ENCODE measurements at places on chromosomes 5 and 9.

- DNase-seq, result no peak
Measured at GRCh38 chr9:122844137-122844536, 15.7 kb upstream of the PDCL start.

DNA sequence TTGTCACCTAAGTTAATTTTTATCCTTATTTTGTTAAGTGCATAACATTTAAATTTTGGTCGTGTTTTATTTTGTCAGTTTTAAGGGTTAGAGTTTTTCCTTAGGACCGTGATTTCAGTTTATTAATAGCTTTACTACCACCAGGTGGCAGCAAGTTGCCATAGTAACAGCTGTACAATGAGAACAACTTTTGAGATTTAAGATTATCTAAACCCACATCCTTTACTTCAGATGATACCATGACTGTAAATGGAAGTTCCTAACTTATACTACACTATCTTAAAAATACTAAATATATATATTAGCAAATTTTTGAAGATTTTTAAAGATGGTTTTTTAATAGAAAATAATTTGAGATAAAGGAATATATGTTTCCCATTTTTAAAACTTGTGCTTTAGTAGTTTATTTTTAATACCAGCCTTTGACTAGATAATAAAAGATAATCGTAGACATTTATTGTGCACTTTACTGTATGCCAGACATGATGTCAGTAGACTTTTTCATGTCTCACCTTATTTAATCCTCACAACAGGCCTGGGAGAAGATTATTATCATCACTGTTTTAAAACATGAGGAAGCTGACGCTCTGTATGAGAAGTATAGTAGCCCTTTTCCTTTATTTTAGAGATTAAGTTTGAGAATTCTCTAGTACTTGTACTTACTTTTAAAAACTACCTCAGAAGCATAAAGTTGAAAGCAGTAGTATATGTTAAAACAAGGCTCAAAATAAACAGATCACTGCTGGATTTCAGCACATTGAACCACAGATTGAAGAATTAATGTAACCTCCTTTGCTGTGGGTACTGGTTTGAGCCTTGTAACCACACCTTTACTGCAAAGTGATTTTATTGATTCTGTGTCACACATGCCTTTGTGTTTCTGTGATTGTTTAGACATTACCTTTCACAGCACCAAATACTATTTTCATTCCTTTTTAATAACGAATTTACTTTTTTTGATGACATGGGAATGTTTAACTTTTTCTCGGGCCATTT, 27.5 kb downstream of the SREK1 start:
- peak; percentile 58 for DNase-seq

DNA sequence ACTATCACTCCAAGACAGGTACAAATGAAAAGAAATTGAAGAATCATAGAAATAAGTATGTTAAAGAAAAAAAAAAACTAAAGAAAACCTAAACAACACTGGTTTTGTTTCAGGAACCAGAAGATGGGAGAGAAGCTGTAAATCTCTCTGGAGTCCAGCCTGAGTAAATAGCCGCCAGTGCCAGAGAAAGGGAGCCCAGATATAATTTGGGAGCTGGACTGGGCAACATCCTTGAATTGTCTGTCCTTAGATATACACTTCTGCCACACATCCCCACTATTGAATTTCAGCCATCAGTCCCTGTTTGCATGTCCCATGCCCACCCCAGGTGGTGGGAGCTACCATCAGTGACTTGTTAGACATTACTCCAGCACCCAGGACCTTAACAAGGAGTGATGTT, 979.6 kb downstream of the DTWD2 start:
- no peak for DNase-seq

DNA sequence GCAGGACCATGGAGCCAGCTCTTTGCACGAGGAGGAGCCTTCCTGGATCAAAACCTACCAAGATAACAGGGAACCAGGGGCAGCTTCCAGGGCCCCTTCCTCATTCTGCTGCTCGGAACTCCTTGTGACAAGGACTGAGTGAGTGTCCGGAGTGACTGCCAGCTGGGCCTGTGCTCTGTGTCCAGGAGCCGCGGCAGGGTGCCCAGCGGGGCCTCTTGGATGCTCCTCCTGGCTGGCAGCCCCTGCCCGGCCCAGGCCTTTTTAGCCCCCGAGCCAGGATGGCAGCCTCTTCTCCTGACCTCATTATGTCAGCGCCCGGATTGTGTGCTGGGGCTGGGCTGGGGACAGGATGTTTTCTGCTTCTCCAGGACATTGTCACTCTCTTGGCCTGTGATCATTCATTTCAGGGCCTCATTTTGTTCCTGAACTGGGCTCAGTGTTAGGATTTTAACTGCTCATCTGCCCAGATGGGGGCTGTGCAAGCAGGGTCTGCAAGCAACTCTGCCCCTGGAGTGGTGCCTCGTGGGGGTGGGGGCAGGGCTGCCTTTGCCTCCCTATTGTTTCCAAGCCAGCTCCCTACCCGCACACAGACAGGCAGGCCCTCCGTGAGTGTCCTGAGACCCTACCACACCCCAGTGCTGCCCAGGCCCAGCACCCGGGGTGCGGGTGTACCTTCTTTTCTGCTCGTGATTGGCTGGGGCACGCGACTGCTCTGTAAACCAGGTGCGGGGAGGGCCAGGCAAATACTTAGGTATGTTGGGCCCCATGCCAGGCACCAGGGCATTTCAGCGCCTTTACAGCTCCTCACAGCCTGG, 161.6 kb downstream of the COL23A1 start:
- DNase-seq, result no peak

DNA sequence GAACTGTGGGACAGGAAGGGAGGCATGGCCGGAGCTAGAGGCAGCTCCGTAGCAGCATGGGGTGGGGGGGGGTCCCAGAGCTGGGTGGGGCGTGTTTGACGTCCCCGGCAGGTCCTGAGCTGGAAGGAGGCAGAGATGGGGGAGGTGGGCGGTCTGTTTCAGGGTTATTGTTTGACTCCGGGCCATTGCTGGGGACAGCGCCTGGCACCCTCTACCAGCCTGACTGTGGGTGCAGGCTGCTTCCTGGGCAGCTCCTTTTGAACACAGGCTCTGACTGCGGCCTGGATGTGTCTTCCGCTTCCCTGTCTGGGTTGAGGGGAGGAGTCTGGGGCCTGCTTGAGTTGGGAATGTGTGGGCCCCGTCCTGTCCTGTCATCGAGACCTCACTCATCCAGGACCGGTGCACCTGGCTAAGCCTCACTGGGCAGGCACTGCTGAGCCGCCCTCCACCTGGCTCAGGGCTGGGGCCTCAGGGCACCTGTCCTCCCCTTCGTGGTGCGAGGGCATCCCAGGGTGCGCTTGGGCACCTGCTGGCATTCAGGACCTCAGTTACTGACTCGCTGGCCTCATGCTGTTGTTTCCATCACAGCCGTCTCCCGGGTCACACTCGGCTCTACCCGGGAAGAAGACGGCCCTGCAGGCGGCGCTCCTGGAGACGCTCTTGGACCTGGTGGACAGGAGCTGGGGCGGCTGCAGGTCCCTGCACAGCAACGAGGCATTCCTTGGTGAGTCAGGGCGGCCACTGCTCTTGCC, 26.5 kb downstream of the CEP72 start:
- DNase-seq, result no peak

DNA sequence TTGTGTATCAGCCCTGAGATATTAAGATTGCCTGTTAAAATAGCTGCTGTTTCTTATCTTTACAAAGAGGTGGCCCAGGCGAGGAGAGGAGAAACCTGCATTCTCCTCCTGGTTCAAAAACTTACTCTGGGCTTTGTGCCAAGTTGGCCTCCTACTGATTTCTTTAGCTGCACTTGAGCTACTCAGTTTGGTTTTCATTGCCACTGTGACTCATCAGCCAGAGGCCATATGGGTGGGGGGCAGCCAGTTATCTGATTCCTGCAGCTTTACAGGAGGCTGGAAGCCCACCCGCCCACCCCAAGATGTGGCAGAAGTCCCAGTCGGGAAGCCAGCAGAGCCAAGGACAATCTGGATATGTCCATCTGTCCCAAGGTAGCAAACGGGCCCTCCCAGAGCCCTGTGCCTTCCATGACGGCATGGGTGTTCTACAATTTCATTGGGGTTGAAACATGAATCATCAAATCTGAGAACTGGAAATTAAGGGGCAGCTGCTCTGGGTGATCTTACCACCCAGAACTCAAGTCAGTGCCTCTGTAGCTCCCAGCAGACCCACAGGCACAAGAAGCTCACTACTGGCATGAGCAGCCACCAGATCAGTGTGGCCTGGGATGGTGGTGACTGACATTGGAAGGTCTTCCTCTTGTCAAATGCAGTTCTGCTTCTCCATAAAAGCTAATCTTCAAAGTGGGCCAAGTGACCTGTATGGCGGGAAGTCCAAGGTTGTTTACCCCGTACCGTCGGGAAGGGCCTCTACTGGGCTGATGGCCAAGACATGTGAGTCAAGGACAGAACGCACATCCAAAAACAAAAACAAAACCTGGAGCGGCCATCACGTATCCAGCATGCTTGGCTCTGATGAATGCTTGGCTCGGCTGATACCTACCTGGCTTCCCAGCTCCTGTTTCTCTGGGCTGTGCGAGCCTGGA, 15.6 kb downstream of the FCN2 start:
- no peak for DNase-seq

DNA sequence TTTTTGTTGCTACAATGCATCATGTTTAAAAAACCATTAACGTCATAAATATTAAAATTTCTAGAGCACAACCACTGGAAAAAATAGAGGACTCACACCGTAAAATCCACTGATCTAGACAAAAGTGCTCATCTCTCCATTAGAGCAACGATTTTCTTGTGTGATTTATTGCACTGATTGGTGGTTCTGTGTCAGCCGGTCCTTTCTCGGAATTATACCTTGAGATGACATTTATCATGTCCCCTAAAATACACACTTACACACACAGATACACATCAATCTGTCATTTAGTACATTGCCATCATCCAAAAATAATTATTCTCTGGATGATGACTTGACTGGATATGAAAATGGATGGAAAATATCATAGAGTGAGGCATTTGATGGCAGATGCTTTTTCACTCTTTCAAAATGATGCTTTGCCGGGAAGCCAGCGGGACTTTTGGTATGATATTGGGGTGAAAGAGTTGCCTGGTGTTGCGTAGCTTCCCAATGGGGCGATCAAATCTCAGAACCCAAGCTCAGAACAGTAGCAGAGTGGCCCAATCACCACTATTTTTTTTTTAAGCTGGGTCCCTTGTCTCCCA, 226.6 kb downstream of the GAS1 start:
- no peak for DNase-seq

DNA sequence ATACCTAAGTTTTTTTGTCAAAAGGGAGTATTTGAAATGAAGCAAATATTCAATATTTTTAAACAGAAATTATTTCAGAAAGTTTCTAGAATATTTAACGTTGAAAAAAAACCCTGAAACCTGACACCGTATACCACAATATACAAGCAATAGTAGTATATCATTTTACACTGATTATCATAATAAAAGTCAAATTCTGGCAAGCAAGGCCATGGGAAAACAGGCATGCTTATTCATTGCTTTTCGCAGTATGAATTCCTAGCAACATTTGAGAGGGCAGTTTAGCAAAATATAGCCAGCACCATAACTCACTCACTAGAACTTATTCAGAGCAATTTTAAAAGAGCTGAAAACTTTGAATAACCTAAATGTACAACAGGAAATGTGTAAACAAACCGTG, 46.1 kb downstream of the ERAP1 start:
- DNase-seq, result no peak

DNA sequence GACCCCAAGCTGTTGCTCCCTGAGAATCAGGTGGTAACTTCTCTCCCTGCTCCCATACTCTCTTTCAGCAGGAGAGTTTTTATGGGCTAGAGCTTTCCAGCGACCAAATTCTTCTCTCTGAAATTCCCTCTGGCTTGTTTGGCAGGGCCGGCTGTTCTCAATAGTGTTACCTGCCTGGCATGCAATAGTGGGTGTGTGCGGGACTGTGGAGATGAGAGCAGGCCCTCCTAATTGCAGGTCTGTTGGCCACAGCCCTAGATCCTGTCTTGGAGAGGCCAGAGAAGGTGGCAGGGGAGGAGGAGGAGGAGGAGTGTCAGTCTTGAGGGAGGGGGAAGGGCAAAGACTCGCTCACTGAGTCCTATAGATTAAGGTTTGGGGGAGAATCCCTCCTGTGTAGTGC, 29.5 kb downstream of the AQP7 start:
- DNase-seq, result no peak

- no peak for DNase-seq
Measured at GRCh38 chr9:128317629-128318028, 4.6 kb downstream of the TRUB2 start.

- no peak for DNase-seq
Measured at GRCh38 chr5:122371511-122372151, 59.6 kb downstream of the SNCAIP start.

DNA sequence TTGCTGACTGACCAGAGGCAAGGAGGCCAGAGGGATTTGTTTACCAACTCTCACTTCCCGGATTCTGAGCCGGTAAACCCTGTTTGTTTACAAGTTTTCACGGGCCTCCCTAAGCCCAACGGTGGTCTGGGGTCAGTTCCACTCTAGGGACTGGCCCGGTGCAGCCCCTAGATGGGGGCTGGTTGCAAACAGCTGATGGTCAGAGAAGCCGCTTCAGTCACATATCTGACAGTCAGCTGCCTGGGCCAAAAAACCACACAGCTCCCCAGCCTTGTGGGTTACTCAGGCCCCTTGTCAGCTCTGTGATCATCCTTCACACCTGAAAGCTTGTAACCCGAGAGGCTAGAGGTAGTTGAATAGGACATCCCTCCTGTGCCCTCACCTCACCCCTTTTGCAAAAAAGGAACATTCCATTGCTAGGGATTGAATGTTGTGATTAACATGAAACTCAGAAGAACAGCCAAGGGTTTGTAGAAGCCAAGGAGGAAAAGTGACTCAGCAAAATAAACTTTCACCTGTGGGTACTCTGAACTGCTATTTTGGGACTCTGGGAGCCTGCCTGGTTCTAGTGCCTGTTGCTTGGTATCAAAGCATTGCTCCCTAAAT, 40.4 kb downstream of the SAR1B start:
- DNase-seq, result no peak

DNA sequence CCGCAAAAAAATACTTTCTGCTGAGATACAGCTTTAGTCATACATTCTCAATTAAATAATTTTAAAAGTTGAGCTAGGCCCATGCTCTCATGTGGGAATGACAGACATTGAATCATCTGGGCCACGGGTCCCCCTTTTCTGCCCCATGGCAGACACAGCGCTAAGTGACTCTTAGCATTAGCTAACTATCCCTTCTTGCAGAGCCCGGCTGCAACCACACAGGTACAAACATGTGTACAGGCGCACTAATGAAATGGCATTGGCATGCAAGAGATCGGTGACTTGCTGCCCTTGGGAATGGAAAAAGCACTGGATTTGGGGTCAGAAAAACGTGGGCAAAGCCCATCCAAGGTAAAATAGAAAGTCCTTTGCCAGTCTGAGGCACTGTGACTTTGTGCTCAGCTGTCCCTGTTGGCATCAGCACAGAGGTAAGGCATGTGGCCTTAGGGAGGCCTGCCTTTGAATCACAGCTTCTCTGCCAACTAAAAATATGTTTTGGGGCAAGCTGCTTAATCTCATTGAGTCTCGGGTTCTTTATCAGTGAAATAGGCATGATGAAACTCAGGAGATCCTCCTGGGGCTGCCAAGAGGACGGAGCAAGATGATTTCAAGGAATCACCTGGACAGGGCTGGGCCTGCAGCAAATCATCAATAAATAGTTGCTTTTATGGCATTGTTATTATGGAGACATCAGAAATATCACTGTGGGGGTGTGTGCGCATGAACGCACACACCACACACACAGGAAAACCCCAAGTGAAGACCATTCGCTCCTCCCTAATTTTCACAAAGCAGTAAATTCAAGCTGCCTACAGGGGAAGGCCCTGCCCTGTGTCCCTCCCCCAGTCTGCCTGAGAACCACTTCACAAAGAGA, 54.2 kb downstream of the WHRN start:
- no peak for DNase-seq

GRCh38 chr9:71690689-71691435, 77.5 kb downstream of the CEMIP2 start:
- DNase-seq, result no peak

- no peak for DNase-seq
Measured at GRCh38 chr5:63727583-63727982, 234.7 kb downstream of the HTR1A start.

Measured in hematopoietic multipotent progenitor cell treated with erythropoietin and hydrocortisone succinate and interleukin-3 and kit ligand, for 17 days (in vitro differentiated cells).